ENCODE measurements at places on chromosomes 3 and 15.
A peak's percentile ranks its signal among the peaks of the same experiment; 100 is the strongest.

- DNase-seq, result no peak
These were observed 169.7 kb upstream of the TBC1D5 start for GRCh38 chr3:17911986-17912760.

- peak; percentile 66 for DNase-seq
These were observed 16.2 kb downstream of the NISCH start for GRCh38 chr3:52471371-52472238.

DNA sequence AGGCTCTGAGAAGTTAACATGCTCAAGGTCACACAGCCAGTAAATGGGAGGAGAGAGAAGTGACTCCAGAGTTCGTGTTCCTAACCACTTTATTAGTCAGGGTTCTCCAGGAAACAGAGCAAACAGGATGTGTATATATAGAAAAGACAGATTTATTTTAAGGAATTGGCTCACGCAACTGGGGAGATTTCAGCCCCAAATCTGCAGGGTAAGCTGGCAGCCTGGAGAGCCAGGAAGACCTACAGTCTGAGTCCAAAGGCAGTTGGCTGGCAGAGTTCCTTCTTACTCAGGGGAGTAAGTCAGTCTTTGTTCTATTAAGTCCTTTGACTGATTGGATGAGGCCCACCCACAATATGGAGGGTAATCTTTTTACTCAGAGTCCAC lies 118.2 kb upstream of the PROK2 start:
- no peak for DNase-seq

GRCh38 chr3:60282866-60283265 lies 968.4 kb downstream of the FHIT start:
- no peak for DNase-seq

GRCh38 chr3:118548434-118548833 lies 486.2 kb downstream of the IGSF11 start:
- DNase-seq, result no peak

DNA sequence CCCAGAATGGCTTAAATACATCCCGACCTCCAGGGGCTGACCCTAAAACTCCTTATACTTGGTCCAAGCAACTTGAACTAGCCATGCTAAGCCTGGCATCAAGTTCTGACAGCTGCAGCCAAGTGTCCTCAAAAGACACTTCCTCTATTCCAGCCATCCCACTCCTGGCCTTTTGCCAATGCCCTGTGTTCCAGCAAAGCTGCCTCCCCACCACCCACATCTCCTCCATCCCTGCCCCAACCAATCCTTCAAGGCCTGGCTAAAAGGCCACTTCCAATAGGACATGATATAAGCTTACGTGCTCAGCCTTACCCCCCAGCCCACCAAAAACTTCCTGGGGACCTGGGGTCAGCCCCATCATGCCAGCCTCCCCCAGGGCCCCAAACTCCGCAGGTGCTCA lies 40.9 kb downstream of the SEMA3G start:
- peak; percentile 30 for DNase-seq

- DNase-seq, result no peak
These were observed 123.7 kb upstream of the CLSTN2 start for GRCh38 chr3:139811331-139811730.

DNA sequence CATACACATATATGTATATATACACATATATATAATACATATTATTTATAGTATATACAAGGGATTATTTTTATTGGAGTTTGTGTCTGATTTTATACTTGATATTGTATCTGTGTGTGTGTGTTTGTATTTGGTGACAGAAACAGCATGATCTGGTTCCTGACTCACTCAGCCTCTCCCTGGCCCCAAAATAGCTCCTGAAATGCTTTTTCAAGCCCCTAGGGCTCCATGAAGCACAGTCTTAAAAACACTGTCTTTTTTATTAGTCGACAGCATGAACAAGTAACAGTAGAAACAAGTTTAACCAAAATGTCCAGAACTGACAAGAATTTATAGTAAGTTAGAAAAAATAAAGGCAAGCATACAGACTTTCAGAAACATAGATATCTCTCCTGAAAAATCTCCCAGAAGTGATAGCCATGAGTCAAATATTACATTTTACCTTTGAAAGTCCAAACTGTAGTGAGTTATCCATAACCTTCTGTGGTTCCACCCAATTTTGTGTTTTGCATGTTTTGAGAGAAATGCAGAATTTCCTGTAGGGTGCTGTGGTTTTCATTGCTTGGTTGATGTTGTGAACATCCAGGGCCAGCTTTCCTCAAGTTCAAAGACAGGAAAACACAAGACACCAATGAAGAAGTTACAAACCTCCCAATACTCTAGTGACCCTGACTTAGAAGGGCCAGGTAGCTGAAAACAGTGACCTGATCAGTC lies 98.5 kb upstream of the CCDC80 start:
- DNase-seq, result no peak

DNA sequence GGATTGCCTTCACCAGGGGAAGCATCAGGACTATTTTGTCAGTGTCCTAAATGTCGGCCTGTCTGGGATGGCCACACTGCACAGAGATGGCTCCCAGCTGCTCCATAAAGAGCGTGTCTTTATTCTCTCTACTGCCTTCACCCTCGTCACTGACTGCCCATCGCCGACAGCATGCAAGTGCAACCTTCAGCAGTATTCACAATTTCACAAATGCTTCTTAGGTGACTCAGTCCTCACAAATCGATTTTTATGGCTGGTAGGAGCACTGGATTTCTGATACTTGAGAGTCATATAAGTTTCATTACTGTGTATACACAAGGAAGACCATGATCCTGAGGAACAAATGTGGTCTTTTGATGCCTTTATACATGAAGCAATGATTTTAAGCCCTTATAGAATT lies 1.1 kb upstream of the SSUH2 start:
- no peak for DNase-seq

DNA sequence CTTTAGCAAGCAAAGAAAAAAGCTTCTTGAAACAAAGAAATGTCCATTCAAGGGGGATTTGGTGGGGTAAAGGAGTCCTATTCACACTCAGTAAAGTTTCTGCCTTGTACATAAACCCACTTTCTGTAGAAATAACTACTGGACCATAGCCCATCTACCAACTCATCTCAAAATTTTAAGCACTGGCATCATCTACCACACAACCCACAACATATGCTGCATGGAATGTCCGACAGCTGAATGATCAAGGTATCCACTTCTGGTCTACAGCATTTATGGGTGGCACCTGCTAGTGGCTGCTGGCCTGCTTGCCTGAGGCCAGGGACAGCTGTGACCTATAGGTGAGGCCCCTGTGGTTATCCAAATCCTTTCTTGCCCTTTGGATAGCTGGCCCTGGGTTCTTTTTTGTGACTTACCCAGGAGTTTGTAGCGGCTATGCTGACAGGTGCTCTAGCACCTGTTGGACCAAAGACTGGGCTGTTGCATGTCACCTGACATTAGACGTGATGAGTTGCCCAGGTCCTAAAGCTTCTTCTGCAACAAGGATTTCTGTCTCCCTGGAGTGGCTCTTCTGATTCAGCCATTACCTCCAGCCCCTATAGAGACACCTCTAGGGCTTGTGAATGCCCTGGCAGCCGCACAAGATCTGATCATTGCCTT lies 19.2 kb upstream of the MEF2A start:
- DNase-seq, result no peak

- no peak for DNase-seq
These were observed 235.1 kb downstream of the MYRIP start for GRCh38 chr3:40044487-40044886.

DNA sequence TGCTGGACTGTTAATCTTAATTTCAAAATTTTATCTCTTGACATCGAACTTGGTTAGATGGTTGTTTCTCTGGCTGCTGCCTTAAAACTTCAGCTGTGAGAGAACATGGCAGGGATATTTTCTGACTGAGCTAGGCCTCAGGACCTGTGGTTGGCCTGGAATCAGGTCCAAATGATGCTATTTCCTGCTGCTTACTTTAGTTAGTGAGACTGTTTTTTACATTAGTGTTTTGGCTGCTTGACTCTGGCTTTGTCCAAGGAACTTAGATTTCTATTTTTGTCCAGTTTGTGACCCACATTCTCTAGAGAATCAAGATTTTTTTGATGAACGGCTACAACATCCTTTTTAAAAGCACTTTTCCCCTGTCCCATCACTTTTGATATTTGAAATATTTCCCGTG lies 497.9 kb upstream of the SGO1 start:
- peak; percentile 70 for DNase-seq

GRCh38 chr3:110077093-110077492 lies 739.7 kb upstream of the DPPA4 start:
- no peak for DNase-seq

DNA sequence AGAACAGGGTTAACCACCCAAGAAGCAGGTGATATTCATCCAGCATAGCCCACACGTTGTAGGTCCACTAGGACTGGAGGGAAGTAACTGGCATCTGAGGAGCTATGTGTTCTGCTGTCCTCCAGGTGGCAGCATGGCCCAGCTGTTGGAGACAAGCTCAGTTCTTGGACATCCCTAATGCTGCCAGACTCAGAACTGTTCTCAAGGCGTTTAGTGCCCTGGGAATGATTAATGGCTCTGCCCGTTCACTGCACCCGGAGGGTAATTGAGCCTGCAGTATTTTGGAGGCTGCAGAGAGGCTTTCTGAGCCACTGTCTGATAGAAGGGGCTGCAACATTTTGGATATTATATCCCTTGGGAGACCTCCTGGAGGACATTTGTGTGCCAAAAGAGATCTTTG lies 521.3 kb upstream of the SEMA6D start:
- DNase-seq, result peak; percentile 88

DNA sequence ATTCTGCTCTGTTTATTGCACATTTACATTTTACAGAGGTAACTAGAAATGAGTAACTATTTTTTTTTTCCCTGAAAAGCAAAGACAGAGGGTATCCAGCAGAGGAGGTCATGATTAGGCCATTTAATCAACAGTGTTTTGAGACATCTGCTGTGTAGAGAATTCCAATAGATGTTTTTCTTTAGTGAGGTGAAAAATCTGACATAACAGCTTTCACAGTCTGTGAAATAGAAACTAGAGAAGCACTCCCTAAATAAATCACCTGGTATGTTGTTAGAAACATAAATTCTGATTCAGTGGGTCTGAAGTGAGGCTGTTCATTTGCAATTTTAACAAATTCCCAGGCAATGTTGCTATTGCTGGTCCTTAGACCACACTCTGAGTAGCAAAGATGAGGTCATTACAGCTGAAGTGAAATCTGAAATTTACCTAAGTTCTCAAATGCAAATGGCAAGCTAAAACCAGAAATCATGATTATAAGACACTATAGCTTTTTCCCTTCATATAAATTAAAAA lies 329.2 kb upstream of the LRRC3B start:
- DNase-seq, result no peak

GRCh38 chr3:148758303-148758884 lies 60.7 kb downstream of the AGTR1 start:
- DNase-seq, result no peak

DNA sequence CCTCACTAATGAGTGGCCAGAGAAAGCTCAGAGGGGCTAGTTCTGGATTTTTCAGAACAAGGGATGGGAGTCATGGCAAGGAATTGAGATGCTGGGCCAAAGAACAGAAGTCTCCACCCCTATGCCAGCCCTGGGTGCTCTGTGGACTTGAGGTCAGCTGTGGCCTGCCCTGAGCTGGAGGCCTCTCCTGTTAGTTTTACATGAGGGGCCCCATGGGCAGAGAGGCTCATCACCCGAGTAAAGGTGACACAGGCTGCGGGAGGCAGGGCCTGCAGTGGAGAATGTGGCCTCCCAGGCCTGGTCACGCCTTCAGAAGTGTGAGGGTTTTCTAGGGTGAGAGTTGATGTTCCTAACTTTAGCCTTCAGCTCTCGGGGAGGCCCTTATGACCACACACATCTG lies 44.9 kb downstream of the ABHD5 start:
- no peak for DNase-seq

DNA sequence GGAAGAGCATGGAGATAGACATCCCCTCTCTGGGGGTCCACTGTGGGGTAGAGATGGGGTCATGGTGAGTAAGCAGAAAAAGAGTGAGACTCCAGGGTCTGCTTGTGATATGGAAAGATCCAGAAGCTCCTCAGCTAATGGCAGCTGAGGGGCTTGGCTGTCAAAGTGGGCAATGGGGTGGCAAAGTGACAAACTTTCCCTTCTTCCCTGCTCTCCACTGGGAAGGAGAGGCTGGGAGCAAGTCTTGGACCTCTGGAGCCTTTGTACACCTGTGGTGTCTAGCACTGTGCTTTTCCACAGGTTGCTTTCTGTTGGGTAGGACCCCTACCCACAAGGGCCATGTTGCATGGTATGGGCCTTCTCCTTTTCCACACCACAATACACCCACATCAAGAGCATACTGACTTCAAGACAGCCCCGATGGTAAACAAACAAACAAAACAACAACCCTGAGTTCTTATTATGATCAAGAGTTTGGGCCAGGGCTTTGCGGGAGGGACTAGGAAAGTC lies 3.5 kb downstream of the ITGA11 start:
- DNase-seq, result peak; percentile 10

GRCh38 chr3:24454856-24455255 lies 39.8 kb downstream of the THRB start:
- no peak for DNase-seq

- no peak for DNase-seq
These were observed 96.7 kb downstream of the AKAP13 start for GRCh38 chr15:85477061-85477460.

- no peak for DNase-seq
These were observed 11.9 kb upstream of the PLA2G4D start for GRCh38 chr15:42106288-42106687.

GRCh38 chr3:122628567-122628966 lies 51.1 kb downstream of the PARP15 start:
- DNase-seq, result no peak

GRCh38 chr3:159978918-159979703 lies 9.5 kb upstream of the IL12A start:
- no peak for DNase-seq

GRCh38 chr3:12046406-12046805 lies 42.2 kb downstream of the SYN2 start:
- DNase-seq, result no peak

- no peak for DNase-seq
These were observed 9.2 kb downstream of the SLTM start for GRCh38 chr15:58924327-58924726.

DNA sequence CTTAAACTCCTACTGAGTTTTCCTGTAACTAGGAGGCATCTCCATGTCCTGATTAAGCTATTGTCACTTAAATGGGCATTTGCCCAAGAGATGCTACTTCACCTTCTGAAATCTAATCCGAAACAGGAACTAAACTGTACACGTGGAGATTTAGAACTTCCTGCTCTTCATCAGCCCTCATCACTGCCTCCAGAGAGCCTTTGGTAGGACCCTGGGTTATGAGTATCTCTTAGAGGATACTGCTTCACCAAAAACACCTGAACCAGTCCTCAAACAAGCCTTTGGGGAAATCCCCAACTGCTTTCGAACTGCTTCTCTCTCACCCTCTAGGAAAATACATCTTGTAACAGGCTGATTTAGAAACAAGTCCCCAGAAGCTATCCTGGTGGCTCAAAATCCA lies 320.3 kb downstream of the GAP43 start:
- DNase-seq, result no peak

GRCh38 chr3:186316666-186317260 lies 45.3 kb downstream of the DGKG start:
- DNase-seq, result no peak

- peak; percentile 83 for DNase-seq
These were observed 71.9 kb upstream of the SPATA12 start for GRCh38 chr3:56988458-56989168.

- no peak for DNase-seq
These were observed 12.1 kb downstream of the ZIC4 start for GRCh38 chr3:147393943-147394883.

All from left hindlimb (tissue), 1 donor.